ENCODE measurements at places on chromosomes 16 and 17.

- no peak for DNase-seq
Measured at GRCh38 chr16:29662729-29663015, 375 bp upstream of the SPN start.

DNA sequence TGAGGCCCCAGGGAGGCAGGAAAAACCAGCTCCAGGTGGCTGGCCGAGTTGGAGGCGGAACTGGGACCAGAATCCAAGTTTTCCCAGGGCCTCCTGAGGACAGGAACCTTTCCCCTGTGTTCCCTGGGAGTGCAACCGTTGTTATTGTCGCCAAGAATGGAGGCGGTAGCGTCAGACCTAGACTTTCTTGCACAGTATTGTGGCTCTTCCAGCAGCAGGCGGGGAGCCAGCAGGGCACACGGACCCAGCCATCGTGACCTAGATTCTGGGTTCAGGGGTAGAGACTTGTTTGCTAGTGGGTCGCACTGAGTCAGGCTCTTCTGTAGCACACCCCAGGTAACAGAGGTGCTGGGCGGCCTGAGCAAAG, 667 bp upstream of the KIF19 start:
- DNase-seq, result no peak

GRCh38 chr16:52422307-52422706, 124.6 kb downstream of the TOX3 start:
- DNase-seq, result no peak

DNA sequence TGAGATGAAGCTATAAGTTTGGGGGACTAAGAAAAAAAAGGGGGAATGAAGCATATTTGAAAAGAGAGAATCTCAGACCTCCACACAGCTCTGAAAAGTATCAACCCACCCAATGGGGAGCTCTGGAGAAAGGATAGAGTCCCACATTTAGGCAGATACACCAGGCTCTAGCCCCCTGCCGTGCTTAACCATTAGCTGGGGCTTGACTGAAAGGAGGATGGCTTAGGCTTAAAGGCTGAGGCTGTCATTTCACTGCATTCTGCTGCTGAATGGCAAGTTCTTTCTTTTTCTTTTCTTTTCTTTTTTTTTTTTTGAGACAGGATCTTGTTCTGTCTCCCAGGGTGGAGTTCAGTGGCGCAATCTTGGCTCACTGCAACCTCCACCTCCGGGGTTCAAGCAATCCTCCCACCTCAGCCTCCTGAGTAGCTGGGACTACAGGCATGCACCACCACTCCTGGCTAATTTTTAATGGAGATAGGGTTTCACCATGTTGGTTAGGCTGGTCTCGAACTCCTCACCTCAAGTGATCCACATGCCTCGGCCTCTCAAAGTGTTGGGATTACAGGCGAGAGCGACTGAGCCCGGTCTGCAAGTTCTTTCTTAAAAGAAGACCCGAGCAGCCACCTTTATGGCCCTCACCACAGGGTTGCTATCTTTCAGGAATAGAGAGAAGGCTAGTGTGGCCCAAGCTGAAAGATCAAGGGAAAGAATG, 9.0 kb upstream of the MMP2 start:
- DNase-seq, result no peak

DNA sequence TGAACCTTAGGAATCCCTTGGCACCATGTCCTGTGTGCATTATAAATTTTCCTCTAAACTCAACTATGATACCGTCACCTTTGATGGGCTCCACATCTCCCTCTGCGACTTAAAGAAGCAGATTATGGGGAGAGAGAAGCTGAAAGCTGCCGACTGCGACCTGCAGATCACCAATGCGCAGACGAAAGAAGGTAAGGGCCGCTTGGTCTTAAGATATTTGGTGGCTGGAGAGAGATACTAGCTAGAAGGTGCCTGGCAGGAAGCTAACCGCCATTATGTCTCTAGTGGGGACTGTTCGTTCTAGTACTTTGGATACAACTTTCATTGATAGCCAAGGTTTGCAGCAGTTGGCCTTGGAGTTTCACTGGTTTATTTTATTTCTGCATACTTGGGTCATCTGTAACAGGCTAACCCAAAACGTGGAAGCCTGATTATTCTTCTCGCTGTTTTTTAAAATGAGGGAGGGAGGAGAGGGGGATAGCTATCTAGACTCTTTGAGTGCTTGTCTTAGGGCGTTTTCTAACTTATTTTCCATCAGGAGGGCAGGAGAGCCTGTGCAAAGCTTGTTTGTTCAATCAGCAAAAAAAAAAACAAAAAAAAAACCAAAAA, 1.3 kb downstream of the RBBP6 start:
- no peak for DNase-seq

DNA sequence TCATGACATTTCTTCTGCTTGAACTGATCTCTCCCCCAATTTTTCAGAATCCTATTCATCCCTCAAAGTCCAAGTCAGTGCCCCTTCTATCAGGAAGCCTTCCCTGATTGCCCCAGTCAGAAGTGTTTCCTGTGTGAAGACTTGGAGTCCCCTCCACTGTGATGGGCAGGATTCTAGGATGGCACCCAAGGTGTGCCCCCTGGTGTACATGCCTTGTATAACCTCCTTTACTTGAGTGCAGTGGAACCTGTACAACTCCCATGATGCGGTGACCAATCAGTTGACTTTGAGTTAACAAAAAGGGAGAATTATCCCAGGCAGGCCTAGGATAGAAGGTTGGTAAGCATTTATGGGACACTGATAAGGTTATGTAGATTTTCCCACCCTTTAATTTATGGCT, 23.4 kb downstream of the MYH13 start:
- DNase-seq, result no peak

GRCh38 chr17:8647956-8648355, 17.4 kb upstream of the MYH10 start:
- DNase-seq, result no peak

GRCh38 chr17:13619462-13619861, 17.7 kb upstream of the HS3ST3A1 start:
- DNase-seq, result no peak

DNA sequence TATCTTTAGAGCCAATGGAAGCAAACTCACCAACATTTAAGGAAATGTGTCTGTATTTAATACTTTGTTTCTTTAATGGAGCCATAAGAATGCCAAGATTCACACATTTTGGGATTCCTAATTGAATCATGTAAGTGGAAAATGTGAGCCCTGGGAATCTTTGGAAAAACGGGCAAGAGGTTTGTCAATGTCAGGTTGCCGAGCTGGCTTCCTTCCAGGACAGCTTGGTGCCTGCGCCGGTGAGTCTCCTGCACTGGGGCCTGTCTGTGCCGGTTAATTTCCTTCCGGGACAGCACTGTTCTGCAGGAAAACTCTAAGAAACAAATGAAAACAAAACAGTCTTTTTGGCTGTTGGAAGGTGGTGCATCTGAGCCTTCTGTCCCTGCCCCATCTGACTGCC, 210.6 kb downstream of the HAPSTR1 start:
- no peak for DNase-seq

GRCh38 chr16:2323701-2324100, 16.8 kb downstream of the ABCA3 start:
- no peak for DNase-seq

GRCh38 chr17:43028221-43028861, 3.3 kb downstream of the RND2 start:
- DNase-seq, result no peak

DNA sequence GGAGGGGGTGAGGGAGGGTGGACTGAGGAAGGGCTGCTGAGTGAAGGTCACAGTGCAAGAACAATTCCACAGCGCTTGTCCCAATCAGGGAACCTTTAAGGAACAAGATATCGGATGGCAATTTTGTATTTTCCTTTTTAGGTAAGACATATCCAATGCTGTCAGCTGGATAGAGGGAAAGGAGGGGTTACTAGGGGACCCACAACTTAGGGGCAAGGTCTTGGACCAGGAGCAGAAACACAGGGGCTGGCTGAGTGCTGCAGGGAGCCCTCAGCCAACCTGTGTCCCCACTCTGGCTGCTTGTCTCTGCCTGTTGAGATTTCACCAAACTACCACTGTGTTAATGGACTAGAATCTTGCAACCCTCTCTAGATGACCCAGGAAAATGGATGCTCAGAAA, 47.6 kb downstream of the AKAP1 start:
- no peak for DNase-seq

- no peak for DNase-seq
Measured at GRCh38 chr16:85407-85782, 7.4 kb downstream of the MPG start.

GRCh38 chr16:12092544-12092921, 116.0 kb downstream of the SNX29 start:
- no peak for DNase-seq

DNA sequence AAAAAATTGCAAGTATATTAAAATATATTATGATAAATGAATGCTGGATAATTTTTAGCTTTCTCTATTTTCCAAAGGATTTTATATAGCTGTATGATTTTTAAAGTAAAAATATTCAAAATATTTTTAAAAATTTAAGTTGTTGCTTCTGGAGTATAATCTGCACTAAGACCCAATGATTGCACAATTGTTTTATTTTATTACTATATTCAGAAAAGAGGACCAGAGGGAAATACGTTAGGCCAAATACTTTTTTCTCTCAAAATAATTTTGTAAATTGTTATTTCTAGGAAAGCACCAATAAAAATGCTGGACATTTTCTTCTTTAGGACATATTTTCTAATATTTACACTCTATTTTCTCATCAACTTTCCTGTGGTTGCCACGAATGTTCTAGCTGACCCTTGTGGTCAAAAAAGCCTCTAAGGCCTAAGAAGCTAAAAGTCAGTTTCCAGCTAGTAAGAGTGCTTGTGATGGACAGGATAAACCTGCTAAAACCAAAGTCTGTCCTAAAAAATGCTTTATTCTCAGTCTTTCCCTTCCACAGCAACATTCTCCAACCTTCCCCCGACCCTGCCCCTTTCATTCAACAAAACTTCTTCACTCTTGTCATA, 31.2 kb downstream of the MMD start:
- DNase-seq, result no peak

DNA sequence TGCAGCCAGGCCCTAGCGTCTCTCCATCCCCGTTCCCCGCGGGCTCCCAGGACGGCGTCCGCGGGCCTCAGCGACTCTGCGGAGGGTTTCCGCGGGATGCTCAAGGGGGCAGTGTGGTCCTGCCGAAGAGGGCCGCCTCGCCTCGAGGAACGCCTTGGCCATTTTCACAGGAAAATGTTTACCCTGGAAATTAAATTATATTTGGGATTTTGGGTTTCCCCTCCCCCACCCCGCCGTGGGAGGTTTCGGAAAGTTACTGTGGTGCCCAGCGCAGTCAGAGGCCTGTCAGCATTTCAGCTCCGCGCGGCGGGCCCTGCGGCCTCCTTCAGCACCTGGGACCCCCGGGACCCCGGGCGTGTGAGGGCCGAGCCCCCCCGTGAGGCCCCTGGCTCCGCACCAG, 94.5 kb downstream of the PCTP start:
- peak; percentile 51 for DNase-seq

DNA sequence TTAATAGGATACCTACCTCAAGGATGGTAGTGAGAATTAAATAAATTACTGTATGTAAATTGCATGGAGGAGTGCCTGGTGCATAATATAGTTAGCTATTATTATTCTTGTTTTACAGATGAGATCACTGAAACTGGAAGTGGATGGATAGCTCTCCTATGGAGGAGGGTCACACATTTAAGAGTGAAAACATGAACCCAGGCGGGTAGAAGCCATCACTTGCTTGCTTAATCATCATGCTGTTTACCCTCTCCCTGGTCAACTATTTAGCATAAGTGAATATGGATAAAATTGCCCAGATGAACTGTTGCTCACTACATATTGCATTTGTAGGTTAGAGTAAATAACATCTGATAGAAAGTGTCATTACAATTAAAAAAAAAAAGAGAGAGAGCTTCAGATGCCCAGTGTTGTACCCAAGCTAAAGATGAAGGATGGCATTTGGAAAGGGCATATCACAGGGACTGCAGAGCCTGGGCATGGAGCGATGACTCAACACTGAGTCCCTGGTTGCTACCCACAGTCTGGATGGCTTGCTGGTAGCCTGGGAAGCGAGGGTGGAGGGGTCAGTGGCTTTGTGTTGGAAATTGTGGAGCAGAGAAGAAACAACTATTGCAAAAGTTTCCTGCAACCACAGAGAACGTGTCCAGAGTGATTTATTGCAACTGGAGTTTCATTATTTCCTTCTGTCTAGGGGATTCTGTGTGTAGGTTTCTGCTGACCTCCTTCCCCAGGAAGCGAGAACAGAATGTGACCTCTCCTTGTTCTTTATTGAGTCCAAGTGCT, 414.4 kb downstream of the SHISA9 start:
- DNase-seq, result no peak

DNA sequence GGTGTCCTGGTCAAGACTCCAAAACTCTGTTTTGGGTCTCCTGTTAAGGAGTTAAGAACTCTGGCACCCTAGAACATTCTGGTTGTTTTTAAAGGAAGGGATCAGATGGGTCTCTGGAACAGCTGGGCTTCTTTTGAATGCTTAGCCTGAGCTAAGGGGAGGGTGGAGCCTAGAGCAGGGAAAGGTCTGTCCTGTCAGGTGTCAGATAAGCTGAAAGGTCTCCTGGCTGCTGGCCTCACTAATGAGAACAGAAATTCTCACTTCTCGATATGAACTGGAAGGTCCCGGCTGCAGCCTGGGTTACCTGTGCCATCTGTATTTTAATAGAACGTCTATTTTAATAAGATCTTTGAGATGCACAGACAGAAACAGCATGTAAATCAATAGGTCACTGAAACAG, 69.0 kb downstream of the RAP1GAP2 start:
- DNase-seq, result peak; percentile 17

GRCh38 chr16:58428621-58429542, 36.6 kb downstream of the GINS3 start:
- DNase-seq, result no peak

DNA sequence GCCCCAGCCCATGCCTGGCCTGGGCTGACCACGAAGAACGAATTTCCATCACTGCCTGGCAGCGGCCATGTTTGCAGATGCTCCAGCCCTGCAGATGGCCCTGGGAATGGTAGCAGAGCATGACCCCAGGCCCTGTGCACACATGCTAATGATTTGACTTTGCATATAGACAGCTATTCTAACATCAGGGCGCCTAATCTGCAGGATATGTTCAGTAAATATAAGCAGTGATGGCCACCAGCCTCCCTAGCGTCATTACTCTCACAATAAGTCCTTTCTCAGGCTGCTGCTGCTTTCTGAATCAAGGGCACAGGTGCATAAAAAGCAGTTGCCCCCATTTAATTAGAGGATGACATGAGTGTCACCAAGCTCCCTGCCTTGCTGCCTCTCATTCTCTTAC, 24.2 kb downstream of the DNAH9 start:
- DNase-seq, result no peak

- DNase-seq, result no peak
Measured at GRCh38 chr16:54806378-54806777, 124.3 kb upstream of the IRX5 start.

GRCh38 chr17:3710951-3711383, 12.7 kb upstream of the HASPIN start:
- DNase-seq, result no peak

DNA sequence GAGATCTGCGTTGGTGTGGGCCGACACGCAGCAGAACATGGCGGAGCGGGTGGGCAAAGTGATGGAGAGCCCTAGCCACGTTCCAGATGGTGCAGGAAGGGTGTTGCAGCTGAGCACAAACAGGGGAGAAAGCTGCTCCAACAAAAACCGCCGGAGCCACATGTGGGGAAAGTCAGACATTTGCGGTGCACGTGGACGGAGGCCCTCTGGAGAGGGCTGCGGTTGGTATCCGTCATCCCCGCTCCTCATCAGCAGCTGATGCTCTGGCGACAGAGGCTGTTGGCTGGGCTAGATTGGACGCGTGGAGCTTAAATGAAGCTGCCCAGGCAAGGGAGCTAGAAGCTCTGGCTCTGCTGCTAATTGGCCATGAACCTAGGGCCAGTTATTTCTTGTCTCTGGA, 43.5 kb upstream of the ADCY9 start:
- no peak for DNase-seq

Measured in NCI-H524 (cell line).